ENCODE measurements at places on chromosomes 12 and 14. TPM values are rescaled to one million over a fixed set of nuclear protein-coding genes. Genes with fewer than 3 reads are reported as not detected.

KLRF1 gene
- not detected for total RNA-seq

LALBA gene
- not detected for total RNA-seq

ACOT4 gene
- total RNA-seq, result 1.9 TPM

KLRD1 gene
- not detected for total RNA-seq

MMP19 gene
- total RNA-seq, result 0.31 TPM

OR6C65 gene
- not detected for total RNA-seq

CCER1 gene
- total RNA-seq, result not detected

MSRB3 gene
- total RNA-seq, result 24.1 TPM

KRT82 gene
- total RNA-seq, result not detected

AQP6 gene
- total RNA-seq, result not detected
